Cerebellar cortex (tissue), 1 donor: ENCODE measurements at places on chromosomes 12 and 14.
A peak's percentile ranks its signal among the peaks of the same experiment; 100 is the strongest.

DNA sequence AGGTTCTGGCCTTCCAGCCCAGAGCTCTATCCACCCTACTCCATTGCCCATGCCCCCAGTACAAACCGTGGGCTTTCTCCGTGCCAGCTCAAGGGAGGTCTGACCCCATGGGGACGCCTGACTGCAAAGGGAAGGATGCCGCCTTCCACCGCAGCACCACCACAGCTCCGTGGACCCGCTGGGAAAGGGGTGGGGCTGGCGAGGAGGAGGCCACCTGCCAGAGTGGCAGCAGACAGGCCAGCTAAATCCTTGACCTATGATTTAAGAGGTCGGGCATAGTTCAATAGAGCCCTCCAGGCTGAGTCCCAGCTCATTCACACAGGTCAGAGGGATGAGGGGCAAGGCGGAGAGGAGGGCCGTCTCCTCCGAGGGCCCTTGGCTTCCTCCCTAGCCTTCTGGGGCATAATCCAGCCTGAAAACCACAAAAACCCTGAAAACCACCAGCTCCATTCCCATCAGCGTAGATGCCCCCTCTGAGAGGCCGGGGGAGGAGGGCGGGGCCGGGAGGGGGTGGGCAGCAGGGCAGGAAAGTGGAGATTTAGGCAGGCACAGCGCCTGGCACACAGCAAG, 14.9 kb upstream of the FIGNL2 start:
- peak; percentile 54 for DNase-seq

GRCh38 chr14:35412272-35413056, 7.9 kb upstream of the NFKBIA start:
- no peak for DNase-seq

GRCh38 chr14:31027847-31028246, 1.7 kb upstream of the STRN3 start:
- DNase-seq, result no peak

DNA sequence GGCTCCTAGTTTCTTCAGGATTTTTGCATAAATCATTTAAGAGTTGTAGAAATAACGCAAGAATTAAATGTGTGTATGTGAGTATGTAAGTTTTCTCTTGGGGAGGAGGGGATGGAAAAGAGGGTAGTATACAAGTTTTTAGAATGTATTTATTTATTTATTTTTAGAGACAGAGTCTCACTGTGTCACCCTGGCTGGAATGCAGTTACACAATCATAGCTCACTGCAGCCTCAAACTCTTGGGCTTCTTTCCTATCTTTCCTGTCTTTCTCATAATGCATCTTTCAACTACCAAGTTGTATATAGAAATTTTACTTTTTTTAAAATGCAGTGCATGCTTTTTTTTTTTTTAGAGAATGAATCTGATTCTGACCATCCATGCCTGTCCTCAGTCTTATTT, 269.0 kb upstream of the GARIN2 start:
- no peak for DNase-seq

- DNase-seq, result no peak
Measured at GRCh38 chr12:42010715-42011114, 134.0 kb downstream of the GXYLT1 start.
